ENCODE measurements at places on chromosomes 5 and 9.

DNA sequence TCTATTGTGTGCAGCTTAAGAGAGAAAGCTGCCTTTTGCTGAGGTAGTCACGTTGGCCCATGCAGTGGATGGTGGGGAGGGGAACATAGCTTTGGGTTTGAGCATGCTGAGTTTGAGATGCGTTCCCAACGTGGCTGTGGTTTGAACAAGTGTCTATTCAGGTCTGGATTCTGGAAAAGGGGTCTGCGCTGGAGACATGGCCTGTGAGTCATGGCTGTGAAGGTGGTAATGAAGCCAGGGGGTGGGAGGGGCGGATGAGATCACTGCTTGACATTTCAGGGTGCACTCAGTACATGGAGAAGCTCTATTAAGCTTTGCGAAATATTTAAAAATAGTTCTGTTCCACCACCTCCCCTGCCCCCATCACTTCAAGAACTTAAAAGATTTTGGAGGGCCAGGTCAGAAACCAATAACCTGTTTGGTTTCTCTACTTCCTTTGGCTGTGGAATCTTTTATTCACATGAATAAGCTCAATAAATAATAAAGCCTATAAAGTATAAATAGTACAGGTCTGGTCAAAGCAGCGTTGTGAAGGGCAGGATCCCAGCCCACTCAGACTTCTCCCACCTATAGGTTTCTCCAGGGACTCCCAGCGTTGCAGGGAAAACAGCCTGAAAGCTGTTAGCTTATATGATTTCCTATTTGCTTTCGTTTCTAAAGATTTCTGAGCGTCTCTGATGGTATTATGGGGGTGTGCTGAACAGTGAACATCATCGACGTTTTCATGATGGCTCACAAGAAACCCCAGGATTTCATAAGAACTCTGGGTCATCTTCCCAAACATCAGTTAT, 189.9 kb downstream of the NSG2 start:
- DNase-seq: no peak

DNA sequence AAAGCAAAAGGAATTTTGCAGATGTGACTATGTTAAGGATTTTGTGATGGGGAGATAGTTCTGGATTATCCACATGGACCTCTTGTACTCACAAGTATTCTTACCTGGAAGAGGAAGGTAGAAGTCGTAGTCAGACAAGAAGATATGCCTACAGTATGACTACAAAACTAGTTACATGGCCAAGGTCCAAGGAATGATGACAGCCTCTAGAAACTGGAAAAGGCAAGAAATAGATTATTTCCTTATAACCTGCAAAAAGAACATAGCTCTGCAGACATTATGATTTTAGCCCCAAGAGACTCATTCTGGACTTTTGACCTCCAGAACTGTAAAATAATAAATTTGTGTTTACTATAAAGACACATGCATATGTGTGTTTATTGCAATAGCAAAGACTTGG, 226.9 kb downstream of the FER start:
- no peak for DNase-seq

DNA sequence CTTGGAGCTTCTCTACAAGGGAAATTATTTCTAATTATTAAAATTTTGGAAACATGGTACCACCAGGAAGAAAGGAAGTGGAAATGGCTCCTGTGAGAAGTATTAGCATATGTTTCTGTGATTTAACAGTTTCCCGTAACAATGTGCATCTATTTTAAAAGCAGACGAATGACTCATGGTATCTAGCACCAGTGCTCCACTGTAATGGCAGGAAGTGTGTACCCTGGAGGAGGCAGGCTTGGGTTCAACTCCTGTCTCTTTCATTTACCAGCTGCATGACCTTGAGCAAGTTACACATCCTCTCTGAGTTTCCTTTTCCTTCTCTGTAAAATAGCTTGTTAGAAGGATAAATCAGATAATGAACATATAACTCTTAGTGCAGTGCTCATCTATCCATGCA, 41.0 kb upstream of the ANGPTL2 start:
- peak; percentile 45 for DNase-seq

- DNase-seq: no peak
These were observed 27.3 kb upstream of the TCOF1 start for GRCh38 chr5:150329881-150330876.

GRCh38 chr5:72511774-72512592, 4.8 kb upstream of the ZNF366 start:
- DNase-seq: no peak

DNA sequence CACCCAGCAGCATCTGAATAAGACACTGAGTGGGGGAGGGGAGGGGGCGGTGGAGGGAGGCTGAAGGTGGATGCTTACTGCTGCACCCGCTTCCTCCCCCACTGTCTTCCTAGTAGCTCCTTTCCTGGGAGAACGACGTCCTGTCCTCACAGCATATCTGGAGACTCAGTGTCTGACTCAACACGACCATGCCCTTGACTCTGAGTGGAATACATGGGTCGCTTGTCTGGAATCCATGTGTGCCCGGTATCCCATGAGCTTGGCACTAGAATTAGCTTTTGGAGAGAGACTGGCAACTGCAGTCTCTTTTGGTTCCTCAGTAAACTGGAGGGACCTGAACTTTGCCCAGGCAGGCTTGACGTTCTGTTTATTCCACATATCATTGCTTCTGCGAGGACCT, 125.4 kb upstream of the FAM120A start:
- no peak for DNase-seq

- no peak for DNase-seq
These were observed 16.7 kb upstream of the SLC25A51 start for GRCh38 chr9:37920471-37921167.

All from kidney epithelial cell (primary cell).